ENCODE measurements at places on chromosomes 5 and 9.

- DNase-seq: no peak
These were observed 12.0 kb upstream of the TGFBR1 start for GRCh38 chr9:99092643-99093491.

GRCh38 chr5:75330404-75330803 lies 6.6 kb upstream of the HMGCR start:
- no peak for DNase-seq

- no peak for DNase-seq
These were observed 60.3 kb downstream of the S1PR3 start for GRCh38 chr9:89051421-89052025.

- DNase-seq: no peak
These were observed 62.0 kb downstream of the RASGRF2 start for GRCh38 chr5:81021951-81022687.

- no peak for DNase-seq
These were observed 12.6 kb upstream of the ANKH start for GRCh38 chr5:14884062-14884612.

- no peak for DNase-seq
These were observed 425.9 kb downstream of the SPOCK1 start for GRCh38 chr5:137073189-137073588.

GRCh38 chr9:137482094-137482781 lies 23.1 kb upstream of the NSMF start:
- no peak for DNase-seq

DNA sequence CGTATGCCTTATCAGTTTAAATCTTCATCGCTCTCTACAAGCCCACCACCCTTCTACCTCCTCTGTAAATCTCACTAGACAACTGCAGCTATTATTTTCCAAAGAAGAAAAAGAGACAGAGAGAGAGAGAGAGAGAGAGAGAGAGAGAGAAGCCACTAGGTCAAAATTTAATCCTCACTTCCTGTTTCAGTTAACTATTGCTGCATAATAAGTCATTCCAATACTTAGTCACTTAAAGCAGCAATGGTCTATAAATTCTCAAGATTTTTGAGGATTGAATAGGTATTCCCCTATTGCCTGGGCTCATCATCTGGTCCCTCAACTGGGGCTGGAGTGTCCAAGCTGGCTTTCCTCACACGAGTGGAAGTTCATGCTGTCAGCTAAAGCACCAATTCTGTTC lies 68.8 kb downstream of the ITGA1 start:
- DNase-seq: no peak

- DNase-seq: no peak
These were observed 160.8 kb upstream of the PAPPA start for GRCh38 chr9:115992834-115993233.

DNA sequence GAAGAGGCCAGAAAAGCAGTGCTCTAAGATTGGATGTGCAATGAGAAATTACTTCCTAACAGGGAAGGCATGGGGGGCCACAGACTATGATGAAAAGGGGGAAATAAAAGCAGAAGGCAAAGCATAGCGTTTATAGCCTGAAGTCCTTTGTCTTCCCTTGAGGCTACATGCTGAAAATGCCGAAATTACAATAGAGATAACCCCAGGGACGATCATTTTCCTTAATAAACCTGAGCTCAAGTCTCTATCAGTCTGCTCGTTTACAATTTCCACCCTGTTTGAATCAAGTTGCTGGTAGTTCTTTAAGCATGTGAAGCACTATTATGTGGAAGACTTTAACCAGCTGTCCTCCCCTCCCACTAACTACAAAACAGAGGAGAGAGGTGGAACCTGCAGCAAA lies 60.4 kb downstream of the FREM1 start:
- DNase-seq: no peak

GRCh38 chr9:114591291-114591787 lies 3.8 kb downstream of the ATP6V1G1 start:
- DNase-seq: no peak
